Stimulated activated CD4-positive, alpha-beta T cell treated with anti-CD3 and anti-CD28 coated beads, Interleukin-4, amount 100 ng/mL, for 48 hours (primary cell): ENCODE measurements at places on chromosomes 11 and 22.

GRCh38 chr11:114441921-114442320, 2.7 kb downstream of the REXO2 start:
- no peak for DNase-seq

- DNase-seq = peak; percentile 64
Measured at GRCh38 chr11:58567889-58568512, 7.7 kb downstream of the LPXN start.

- no peak for DNase-seq
Measured at GRCh38 chr11:69635804-69636511, 5.0 kb upstream of the CCND1 start.

DNA sequence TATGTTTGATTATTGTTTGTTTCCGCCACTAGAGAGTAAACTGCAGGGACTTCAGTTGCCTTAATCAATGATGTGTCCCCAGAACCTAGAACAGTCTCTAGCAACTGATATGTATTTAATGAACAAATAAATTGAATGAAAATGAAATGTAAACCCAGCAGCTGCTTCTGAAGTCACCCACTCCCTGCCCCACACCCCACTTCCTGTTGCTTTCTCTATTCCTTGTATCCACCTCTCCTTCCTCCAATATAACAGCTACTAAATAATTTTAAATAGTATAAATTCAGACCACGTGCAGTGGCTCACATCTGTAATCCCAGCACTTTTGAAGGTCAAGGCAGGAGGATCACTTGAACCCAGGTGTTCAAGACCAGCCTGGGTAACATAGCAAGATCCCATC, 15.8 kb downstream of the MYH9 start:
- no peak for DNase-seq

DNA sequence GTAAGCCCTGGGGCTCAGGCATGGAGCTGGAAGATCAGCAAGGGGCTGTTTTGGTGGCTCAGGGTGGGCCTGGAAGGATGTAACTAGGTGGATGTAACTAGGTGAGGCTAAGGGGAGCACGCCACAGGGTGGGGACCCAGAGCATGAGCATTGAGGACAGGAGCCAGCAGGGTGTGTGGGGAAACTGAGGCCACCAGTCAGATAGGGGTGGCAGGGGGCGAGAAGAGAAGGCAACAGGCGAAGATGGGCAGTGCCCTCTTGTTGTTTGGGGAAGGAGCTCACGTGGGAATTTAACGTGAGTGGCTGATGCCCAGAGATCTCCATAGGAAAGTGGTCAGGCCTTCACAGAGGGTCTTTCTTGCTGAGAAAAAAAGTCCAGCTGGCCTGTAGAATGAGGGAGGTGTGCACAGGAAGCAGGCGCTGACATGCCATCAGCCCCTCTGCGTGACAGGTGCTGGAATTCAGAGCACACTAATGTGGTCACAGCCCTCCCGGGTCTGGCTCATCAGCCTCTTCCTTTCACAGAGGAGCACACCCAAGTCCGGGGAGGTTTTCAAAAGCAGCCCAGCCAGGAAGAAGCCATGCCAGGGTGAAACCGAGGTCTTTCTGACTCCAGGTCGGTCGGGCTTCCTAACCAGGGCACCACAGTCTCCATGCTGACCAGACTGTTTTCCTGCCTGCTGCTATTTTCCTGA, 54.6 kb upstream of the PAX6 start:
- DNase-seq = no peak

- DNase-seq = no peak
Measured at GRCh38 chr11:78460471-78460870, 42.9 kb upstream of the GAB2 start.

GRCh38 chr11:35937111-35937510, 6.8 kb upstream of the LDLRAD3 start:
- DNase-seq = no peak

DNA sequence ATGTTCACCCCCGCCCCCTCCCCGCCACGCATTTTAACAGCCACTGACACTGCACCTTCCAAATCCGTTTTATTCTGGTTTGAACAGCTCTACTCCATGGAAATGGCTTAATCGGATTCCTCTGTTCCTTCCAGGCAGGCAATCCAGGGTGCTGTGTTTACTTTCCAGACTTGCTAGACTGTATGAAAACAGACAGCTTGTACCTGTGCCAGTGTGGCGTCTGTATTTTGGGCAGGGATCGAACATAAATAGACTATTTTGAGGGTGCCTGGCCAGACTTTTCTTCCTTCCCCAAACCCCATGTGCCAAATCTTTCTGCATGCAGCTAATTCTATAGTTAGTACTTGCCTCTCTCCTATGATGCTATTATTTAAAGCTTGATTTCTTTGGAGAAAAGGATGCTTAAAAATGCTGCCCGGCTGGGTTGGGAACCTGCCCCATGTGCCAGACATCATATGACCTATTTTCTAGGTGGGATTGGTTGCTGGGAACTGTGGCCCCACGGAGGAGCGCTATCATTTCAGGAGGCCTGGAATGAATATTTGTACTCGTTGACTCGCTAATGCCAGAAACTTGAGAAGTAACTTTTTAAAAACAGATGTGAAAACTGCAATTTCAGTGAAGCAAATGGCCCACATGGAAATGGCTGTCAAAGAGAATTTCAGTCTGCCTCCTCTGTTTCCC, 814.8 kb downstream of the BRD1 start:
- no peak for DNase-seq

- no peak for DNase-seq
Measured at GRCh38 chr11:9681583-9682372, 17.9 kb downstream of the SWAP70 start.

DNA sequence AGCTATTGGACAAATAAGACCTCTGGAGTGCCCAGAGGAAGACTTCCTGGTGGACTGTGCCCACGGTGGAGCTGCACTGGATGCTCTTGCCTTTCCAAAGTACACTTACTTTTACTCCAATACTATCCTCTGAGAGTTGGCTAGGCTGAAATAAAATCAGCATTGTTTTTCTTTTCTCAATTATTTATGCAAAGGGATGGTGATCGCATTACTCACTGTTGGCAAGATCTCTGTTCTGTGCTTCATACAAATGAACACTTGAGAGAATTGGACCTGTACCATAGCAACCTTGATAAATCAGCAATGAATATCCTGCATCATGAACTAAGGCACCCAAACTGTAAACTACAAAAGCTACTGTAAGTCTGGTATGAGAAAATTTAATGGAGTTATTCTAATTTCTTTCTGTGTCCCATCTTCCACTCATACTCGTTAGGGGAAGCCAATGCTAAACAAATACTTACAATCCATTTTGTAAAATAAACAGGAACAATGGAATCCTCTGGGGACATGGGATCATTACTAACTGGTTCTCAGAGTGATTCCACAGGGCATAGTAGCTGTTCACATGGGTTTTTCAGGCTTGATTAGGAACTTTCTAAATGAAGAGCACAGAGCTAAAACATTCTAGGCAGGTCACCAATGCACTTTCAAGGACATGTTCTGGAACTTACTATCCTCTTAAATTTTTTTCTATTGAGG, 26.3 kb downstream of the NLRP14 start:
- DNase-seq = no peak

DNA sequence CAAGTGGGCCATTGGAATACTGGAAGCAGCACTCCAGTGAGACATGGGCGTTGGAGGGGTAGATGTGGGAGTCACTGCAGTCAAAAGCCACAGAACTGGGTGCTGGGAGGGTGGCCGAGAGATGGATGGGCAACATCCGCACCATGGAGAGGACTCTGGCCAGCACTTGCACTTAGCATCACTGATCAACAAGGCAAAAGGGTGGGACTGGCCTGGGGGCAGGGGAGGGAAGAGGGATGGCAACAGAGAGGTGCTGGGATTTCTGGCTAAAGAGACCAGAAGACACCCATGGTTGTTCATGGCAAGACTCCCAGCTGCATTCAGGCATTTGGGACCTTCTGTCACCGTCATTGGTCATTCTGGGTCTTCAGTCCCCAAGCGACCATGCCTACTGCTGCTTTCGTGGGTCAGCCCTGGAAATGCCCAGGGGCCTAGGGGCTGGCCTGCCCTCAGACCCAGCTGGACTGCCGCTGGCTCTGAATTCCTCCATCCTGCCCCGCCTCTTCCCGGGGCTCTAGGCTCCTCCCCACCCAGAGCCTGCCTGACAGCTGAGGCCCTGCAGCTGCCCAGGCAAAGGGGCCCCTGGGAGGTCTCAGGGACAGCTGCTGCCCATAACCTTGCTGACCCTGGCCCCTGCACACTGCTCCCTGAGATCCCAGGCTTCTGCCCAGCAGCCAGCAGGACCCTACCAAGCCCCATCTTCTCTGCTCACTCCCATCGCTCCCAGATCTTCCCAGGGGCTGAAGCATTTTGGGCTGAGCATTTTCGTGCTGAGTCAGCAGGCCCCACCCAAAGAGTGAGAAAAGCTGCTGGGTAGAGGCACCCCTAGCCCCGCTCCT, 13.0 kb upstream of the CDC42EP2 start:
- DNase-seq = no peak

DNA sequence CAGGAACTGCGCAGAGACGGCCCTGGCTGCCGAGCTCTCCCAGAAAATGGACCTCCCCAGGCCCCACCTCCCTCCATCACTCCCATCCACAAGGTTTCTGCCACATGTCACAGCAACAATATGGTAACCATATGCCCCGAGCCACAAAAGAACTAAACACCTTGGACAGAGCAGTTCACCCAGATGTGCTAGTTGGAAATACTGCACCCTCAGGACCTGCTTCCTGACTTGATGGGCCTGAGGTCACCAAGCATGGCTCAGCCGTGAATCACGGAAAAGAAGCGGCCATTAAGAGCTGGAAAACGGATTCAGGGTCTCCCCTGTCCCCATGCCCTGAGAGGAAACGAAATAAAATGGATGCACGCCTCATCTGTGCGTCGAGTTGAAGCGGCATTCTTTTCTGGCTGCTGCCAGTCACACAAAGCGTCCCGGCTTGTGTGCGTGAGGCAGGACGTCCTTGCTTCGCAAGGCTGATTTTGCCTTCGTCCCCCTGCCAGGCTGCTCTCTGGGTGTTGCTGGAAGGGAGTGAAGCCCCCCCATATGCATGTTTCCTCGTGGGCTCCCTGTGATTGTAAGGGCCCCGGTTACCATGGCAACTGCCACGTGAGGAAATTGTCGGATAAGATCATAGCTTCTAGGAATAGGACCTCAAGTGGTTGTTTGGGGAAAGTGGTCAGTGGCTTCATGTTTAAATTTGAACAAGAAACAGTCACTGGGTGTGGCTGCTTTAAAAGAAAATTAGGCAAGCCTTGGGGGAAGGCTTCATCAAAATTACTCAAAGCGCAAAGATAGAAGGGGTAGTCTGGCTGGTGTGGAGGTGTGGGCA, 51.7 kb downstream of the FLI1 start:
- DNase-seq = no peak

- no peak for DNase-seq
Measured at GRCh38 chr11:97622795-97623194, 1233.0 kb downstream of the JRKL start.
